ENCODE measurements at places on chromosomes 5 and 9.

GRCh38 chr5:137014731-137015130 is 484.4 kb downstream of the SPOCK1 start:
- no peaks in the 10 kb centered on the region for H3K27me3 ChIP-seq
- H3K27ac ChIP-seq: no peak overlapping the region
- no peaks in the 10 kb centered on the region for H3K36me3 ChIP-seq
- peak; percentile 36 for DNase-seq

DNA sequence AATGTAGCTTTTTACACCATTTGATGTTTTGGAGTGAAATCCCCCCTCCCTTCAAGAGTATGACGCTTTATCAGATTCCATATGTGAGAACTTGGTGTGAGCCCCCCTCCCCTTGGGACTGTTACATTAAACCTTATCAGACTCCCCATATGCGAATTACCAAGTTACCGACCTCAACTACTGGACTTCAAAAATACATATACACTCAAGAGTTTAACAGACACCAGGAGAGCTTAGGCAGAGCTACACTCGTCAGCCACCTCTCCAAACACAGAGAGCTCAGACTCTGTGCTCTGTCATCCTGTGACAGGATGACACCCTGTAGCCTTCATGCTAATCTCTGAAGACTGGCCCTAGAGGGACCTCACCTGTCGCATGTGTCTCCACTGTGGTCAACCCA is 50.2 kb downstream of the FAM114A2 start:
- no peaks in the 10 kb centered on the region for H3K27me3 ChIP-seq
- no peak for DNase-seq
- H3K4me3 ChIP-seq: no peak overlapping the region
- H3K36me3 ChIP-seq: no peaks in the 10 kb centered on the region
- H3K4me1 ChIP-seq: no peaks in the 10 kb centered on the region

GRCh38 chr5:134464988-134465815 is 53.5 kb upstream of the CDKN2AIPNL start:
- H3K4me1 ChIP-seq: peaks cover 15% of the 10 kb centered on the region
- H3K4me3 ChIP-seq: no peak overlapping the region
- H3K27ac ChIP-seq: no peak overlapping the region
- no peaks in the 10 kb centered on the region for H3K36me3 ChIP-seq

- peaks cover 45% of the 10 kb centered on the region for H3K4me1 ChIP-seq
- H3K36me3 ChIP-seq: no peaks in the 10 kb centered on the region
- no peak for DNase-seq
- no peaks in the 10 kb centered on the region for H3K27me3 ChIP-seq
Measured at GRCh38 chr5:140220698-140221064, 45.7 kb downstream of the CYSTM1 start.

DNA sequence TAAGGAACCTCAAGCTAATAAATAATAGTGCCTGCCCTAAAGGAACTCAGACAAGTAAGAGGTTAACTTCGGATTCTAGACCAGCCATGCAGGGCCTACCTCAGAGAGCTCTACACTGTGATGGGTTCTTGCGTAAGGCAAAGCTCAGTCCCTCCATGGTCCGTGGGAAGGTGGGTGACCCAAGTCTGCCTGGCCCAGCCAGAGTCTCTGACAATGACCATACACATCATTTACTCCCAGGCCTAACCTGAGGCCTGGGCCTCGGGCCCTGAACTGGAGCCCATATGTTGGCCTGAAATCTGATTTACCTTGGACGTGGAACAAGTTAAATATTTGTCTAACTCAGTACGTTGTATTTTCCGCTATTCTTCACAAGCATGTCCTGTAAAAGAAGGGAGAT is 55.1 kb downstream of the TMEM174 start:
- DNase-seq: no peak
- no peaks in the 10 kb centered on the region for H3K36me3 ChIP-seq
- no peak overlapping the region for H3K4me3 ChIP-seq

Measured in astrocyte (in vitro differentiated cells and primary cell).